ENCODE measurements at places on chromosomes 16 and 17.
A peak's percentile ranks its signal among the peaks of the same experiment; 100 is the strongest.

DNA sequence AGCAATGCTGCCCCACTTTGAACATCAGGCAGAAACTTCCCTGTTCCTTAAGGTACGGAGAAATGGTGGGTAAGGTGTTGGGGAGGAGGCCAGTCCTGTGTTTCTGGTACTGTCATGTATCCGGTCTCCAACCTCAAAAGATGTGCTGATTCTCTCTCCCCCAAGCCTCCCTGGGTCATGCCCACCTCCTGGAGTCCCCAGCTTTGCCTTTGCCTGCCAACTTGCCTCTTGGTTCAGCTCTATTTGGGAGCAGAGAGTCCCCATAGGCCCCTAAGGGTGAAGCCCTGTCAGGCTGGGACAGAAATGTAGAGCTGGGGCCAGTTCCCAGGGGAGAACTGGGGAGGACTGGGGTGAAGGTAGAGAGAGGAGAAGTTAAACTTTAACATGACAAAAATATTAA, 1.6 kb upstream of the TBX21 start:
- no peak for DNase-seq

- no peak for DNase-seq
Measured at GRCh38 chr17:27996202-27997043, 46.1 kb upstream of the NLK start.

- no peak for DNase-seq
Measured at GRCh38 chr16:54540525-54541180, 254.1 kb upstream of the IRX3 start.

- DNase-seq = no peak
Measured at GRCh38 chr17:731644-732066, 741 bp upstream of the TLCD3A start.

- DNase-seq = no peak
Measured at GRCh38 chr16:87042551-87043230, 274.5 kb downstream of the C16orf95 start.

GRCh38 chr17:79607940-79608623, 2.8 kb downstream of the RBFOX3 start:
- no peak for DNase-seq

- DNase-seq = no peak
Measured at GRCh38 chr16:2713523-2713922, 6.5 kb downstream of the PRSS27 start.

GRCh38 chr17:1491443-1492248, 840 bp downstream of the MYO1C start:
- no peak for DNase-seq

DNA sequence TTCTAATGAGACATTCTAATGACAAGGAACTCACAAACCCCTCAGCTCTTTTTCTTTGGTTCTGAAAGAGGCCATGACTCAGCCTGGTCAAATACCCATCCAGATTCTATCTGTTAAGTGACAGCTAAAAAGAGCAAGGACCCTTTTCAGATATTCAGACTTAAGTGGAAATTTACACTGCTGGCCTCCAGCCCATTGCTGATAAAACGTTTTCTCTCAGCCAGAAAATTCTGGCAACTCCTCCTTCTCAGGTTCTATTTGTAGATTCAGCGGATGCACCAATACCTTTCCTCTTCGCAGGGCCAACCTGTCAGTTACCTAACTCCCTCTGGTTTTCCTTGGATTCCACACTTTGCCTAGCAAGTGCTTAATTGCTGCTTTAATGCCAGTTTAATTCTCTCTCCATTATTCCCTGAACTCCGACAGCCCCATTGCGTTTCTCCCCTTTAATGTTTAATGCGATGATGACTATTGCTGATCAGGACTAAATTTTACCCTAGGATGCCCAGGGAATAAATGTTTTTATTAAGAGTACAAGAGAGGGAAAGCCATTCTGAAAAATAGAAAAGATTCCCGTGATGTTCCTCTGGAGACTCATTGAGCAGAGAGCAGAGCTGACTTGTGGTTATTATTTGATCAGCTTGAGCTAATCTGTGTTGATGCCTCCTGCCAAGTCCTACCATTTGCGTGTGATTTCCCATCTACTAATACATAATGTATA, 35.9 kb upstream of the TOM1L1 start:
- DNase-seq = no peak

DNA sequence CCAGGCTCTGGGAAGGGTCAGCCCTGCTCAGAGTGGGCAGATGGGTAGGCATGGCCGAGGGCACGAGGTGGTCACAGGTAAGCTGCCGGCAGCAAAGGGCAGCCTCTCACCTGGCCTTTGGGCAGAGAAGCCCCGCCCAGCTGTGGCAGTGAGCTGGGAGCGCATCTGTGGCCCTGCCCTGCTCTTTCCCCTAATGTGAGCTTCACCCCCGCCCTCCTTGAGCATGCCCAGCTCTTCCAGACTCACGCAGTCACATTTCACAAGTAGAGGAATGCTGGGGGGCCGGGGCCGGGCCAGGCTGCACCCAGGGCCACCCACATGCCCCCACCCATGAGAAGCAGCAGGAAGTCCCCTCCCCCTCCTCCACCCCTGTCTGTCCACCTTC, 40.7 kb upstream of the SLC38A10 start:
- DNase-seq = no peak

GRCh38 chr17:32253117-32253611, 12.5 kb upstream of the RHBDL3 start:
- DNase-seq = no peak

- no peak for DNase-seq
Measured at GRCh38 chr16:86740906-86741799, 162.8 kb downstream of the FOXL1 start.

- no peak for DNase-seq
Measured at GRCh38 chr17:4055014-4055413, 87.8 kb downstream of the ZZEF1 start.

GRCh38 chr17:29958947-29959657, 17.7 kb downstream of the EFCAB5 start:
- no peak for DNase-seq

DNA sequence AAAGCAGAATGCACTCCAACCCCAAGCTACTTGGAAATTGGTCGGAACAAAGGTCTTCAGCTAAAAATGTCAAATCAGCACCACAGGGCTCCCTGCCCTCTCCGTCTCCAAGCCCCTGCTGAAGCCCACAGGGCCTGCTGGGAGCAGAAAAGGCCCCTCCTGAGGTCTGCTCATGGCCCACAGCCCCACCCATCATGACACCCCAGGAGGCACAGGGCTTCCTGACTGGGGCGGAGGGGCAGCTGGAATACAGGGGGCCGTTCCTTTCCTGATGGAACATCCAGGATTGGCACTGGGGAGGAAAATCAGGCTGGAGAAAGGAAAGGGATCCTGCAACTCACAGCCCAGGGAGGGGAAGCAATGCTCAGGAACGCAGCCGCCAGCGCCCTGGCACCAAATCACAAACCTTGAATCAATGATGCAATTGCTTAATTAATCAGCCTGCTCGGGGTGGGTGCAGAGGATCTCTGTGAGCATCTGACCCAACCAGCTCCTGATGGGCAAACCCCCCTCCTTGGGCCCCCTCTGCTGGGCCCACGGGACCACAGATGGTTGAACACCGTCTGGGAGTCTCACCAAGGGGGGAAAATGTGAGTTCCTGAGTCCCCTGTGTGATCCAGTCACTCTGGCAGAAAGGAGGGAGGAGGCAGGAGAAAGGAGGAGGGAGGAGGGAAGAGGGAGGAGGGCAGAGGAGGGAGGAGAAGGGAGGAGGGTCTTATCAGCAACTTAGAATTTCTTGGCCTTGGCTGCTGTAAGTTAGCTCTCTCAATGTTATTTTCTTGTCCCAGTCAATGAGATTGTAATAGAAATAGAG, 155.5 kb downstream of the ZNF423 start:
- DNase-seq = no peak

- DNase-seq = peak; percentile 48
Measured at GRCh38 chr17:35373534-35373983, at the start of gene SLFN11. Gene SLFN11, minus strand, starts transcription at chr17:35373621. Its CDS starts 9,814 bp downstream, at chr17:35363807.

DNA sequence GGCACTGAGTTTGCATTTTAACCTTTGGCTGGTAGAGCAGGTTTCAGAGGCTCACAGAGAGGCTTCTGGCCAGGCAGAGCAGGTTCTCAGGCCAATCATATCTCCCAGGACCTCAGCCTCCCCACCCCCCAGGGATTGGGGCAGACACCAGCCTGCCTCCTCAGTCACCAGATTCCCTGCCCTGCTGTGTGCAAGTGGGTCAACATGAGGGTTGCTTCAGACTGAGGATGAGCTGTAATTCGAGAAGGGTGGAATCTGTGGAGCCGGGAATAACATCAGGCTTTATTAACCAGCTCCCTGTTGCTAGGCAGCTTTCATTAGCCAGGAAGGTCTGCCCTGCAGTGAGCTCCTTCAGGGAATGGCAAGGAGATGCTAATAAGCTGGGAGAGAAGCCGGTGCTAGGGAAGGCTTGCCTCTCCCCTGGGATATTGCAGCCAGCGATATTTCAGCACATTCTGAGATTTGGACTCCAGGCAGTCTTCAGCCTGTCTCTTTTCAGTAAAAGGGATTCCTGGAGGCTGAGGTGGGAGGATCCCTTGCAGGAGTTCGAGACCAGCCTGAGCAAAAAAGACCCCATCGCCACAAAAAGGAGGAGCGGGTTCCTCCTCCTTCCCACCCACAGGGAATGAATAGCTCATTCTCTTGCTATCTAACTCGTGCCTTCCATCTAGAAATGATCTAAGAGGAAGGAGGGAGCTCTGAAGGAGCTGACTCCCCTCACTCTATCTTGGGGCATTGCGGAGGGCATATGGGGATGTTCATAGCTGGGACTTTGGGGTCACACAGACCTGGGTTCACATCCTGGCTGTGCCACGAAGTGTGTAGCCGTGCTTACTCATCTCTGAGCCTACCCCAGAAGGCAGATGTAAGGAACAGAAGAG, 10.7 kb downstream of the SGSM2 start:
- DNase-seq = no peak

- no peak for DNase-seq
Measured at GRCh38 chr17:4590981-4591453, 6.7 kb downstream of the SMTNL2 start.

GRCh38 chr16:51442141-51442870, 291.2 kb upstream of the SALL1 start:
- DNase-seq = no peak

- DNase-seq = no peak
Measured at GRCh38 chr17:57682701-57683100, 62.4 kb downstream of the CCDC182 start.

- DNase-seq = peak; percentile 93
Measured at GRCh38 chr17:30378825-30379302, at the start of gene CPD. Gene CPD, plus strand, starts transcription at chr17:30378927. Its CDS starts 54 bp downstream, at chr17:30378981.

DNA sequence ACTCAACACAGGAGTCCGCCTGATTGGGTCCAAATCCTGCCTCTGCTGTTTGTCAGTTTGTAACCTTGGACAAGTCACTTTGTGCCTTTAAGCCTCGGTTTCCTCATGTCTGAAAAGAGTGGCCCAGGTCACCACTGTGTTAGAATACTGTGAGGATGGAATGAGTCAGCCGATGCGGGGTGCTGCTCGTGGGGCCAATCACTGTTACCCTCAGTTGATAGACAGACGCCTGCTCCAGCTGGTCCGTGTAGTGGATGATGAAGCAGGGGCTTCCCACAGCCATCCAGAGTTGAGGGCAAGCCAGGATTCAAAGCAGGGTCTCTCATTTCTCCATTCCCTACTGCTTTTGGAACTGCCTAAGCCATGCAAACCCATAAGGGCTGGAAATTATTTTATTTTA, 5.8 kb downstream of the FBXL19 start:
- no peak for DNase-seq

GRCh38 chr17:52025236-52025635, 133.3 kb downstream of the CA10 start:
- DNase-seq = no peak

DNA sequence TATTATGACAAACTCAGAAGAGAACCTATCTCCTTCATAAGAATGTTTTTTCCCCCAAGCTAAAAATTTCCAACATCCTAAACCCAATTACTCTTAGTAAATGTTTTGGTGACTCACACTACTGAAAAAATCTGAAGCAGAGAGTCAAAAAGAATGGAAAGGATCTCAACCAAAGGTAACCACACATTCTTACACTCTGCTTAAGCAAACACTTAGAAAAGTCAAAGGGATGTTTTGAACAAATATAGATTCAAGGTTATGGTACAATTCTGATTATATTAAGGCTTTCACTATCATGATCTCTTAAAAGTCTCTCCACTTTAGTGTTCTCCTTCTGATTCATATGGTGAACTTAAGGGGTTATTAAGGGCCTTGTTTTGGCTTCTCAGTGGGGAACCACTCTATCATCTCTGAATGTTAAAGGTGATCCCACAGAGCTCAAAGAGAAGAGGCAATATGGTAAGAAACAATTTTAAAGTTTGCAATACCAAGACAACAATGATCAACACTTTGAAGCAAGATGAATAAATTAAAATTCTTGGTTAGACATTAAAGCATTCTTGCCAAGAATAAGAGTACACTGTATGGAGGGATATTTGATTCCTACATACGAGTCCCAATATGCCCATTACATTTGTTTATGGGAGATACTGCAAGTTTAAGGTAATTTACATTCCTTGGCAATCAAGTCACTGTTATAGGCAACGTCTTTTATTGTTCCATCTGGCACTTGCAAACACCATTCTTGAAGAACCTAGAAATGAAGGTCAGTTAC, 69.2 kb downstream of the CDC27 start:
- no peak for DNase-seq

- DNase-seq = no peak
Measured at GRCh38 chr16:85360323-85361277, 248.3 kb upstream of the CIBAR2 start.

- DNase-seq = no peak
Measured at GRCh38 chr16:23079675-23080301, 69.5 kb downstream of the USP31 start.

- no peak for DNase-seq
Measured at GRCh38 chr16:53732296-53732929, 28.5 kb downstream of the FTO start.

GRCh38 chr16:57377080-57377841, 5.0 kb downstream of the CX3CL1 start:
- DNase-seq = no peak

GRCh38 chr16:31473264-31473984, 1.5 kb downstream of the TGFB1I1 start:
- no peak for DNase-seq

- no peak for DNase-seq
Measured at GRCh38 chr16:66746682-66747081, 4.7 kb downstream of the DYNC1LI2 start.

DNA sequence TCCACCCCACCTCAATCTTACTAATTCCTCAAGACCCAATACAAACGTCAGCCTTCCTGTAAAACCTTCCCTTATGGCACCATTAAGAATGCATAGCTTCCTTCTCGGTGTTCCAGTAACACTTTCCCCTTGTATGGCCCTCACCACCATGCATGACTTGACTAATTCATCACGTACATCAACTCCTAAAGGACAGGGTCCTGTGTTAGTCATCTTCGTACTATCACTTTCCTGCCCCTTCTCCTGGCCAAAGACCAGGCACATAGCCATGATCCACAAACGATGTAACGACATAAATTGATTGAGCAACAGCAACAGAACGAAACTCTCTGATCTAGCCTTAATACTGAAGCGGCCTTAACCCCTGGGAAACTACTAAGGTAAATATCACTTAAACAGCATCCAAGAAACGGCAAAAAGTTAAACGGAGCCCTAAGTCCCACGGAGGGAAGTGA, 612 bp downstream of the PSMD12 start:
- no peak for DNase-seq

DNA sequence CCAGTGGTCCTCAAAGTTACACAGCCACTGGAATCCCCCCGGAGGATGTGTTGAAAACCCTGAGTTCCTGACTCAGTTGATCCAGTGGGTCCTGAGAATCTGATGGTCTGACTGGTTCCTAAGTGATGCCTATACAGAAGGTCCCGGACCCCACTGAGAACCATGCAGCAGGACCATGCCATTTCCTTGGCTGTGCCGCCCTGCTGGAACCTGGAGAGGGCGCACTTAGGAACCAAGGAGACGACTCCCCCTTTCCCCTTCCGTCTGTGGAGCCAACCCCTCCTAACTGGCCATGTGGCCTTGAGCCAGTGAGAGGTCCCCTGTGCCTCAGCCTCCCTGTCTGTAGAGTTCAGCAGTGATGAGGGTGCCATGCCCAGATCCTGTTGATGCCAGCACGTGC, 22.0 kb downstream of the C16orf74 start:
- DNase-seq = no peak

Data from stimulated activated CD4-positive, alpha-beta T cell treated with anti-CD3 and anti-CD28 coated beads, Interleukin-1b, Interleukin-23, amount 100 ng/mL, for 1 hour (primary cell).